ENCODE measurements at places on chromosomes 2 and 18.

DNA sequence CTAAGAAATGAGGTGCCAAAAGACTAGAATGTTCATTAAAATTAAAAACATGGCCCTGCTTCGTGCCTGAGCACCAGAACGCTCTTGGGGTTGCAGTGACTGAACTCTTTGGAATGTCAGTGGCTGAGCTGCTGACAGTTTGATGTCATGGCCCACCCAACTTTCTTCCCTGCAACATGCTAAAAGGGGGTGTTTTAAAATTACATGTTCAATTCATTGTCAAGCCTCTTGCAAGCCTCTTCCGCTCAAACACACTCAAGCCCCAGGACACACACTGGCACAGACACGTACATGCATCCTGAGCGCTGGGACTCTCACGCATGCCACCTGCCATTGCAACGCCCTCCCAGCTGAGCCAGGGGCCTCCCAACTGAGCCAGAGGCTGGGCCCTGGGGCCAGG is 12.6 kb downstream of the RUFY4 start:
- no peak for DNase-seq

DNA sequence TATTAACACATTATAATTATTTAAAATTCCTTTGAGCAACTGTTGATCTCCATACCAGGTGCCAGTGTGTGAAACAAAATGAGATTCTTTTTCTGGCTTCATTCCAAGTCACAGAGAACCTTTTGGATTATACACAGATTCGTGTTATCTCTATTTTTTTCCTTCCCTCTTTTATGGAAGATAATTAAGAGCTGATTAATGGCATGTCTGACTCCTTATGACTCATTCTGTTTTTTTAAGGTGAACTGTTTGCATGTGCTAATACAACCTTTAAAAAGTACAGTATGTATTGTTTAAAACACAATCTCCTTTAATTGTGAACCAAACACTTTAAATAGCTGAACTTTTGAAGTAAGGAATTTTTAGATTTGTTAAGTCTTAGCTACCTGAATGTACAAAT is 39.3 kb downstream of the PELI1 start:
- DNase-seq: no peak

GRCh38 chr2:39679805-39680204 is 14.1 kb downstream of the TMEM178A start:
- no peak for DNase-seq

GRCh38 chr2:17798338-17798737 is 17.9 kb upstream of the MSGN1 start:
- no peak for DNase-seq

- no peak for DNase-seq
These were observed 271 bp upstream of the RBM43 start for GRCh38 chr2:151261977-151262291.

GRCh38 chr2:25894135-25894830 is 16.0 kb upstream of the ASXL2 start:
- no peak for DNase-seq

DNA sequence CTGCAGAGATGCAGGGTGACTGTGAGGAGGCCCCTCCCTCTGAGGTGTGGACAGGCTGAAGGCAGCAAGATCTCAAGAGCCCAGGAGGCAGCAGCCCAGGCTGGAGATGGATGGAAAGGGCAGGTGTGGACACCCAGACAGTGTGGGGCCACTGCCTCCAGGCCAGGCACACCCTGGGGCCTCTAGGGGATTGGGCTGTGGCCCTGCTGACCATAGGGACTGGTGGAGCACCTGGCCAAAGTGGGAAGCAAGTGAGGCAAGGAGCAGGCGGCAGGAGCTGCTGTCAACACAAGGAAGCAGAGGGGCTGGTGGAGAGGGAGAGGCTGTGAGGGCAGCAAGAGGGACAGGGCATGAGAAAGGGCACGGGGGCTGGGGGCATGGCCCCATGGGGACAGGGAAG is 10.8 kb downstream of the SNED1 start:
- no peak for DNase-seq

GRCh38 chr2:88590998-88591613 is 36.2 kb downstream of the EIF2AK3 start:
- DNase-seq: peak; percentile 64

GRCh38 chr2:223837287-223838061 is at the start of gene AP1S3:
AP1S3 (minus strand) TSS chr2:223837582; CDS start chr2:223837450, 132 bp downstream.
- DNase-seq: peak; percentile 78

- no peak for DNase-seq
These were observed 166.4 kb downstream of the ANKRD44 start for GRCh38 chr2:197144183-197144582.

GRCh38 chr2:54065411-54065810 is 50.0 kb upstream of the ACYP2 start:
- DNase-seq: no peak

DNA sequence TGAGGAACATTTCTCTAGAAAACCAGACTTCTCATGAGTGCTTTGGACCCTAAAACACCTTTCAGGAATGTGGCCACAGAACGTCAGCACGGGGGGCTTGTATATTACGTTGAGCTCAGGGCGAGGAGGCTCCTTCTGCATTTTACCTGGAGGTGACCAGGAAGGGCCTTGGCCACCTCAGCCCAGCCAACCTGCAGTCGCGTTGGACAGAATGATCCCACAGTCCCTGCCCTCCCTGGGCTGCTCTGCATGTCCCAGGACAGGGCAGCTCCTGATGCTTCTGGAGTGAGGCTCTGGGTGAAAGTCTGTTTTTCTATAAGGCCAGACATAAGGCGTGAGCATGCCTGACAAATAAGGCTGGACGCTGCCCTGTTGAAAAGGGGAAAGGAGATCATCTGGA is 121.9 kb downstream of the NDUFA10 start:
- no peak for DNase-seq

GRCh38 chr2:199570934-199571333 is 113.2 kb upstream of the SATB2 start:
- no peak for DNase-seq

DNA sequence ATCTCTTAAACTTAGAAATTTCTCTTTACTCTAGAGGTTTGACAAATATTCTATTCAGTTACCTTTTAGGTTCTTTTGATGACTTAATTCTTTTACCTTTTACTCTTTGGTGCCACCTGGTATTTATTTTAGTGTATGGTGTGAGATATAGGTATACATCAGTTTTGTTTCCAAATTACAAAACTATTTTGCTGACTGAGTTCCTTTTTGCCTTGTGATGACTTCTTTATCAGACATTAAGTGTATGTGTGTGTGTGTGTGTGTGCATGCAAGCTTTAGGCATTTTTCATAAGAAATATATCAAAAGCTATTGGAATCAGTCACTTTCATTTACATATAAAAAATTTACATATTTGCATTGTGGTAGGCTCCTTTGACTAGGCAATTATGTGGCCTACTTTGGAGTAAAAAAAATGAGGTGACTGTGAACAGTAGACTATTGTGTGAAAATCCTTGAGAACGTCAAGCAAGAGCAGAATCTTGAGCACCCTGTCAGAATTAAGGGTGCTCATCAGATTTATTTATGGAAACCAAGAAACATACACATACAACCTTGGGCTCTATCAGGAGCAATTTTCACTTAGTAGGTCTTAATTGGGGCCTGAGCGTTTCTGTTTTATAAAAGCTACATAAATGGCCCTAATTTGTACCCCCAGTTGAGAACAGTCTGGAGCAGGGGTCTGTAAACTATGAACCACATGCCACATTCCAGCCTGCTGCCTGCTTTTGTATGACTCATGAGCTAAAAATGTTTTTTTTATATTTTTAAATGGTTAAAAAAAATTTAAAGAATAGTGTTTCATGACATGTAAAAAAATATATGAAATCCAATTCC is 415.9 kb downstream of the SLC4A3 start:
- no peak for DNase-seq

DNA sequence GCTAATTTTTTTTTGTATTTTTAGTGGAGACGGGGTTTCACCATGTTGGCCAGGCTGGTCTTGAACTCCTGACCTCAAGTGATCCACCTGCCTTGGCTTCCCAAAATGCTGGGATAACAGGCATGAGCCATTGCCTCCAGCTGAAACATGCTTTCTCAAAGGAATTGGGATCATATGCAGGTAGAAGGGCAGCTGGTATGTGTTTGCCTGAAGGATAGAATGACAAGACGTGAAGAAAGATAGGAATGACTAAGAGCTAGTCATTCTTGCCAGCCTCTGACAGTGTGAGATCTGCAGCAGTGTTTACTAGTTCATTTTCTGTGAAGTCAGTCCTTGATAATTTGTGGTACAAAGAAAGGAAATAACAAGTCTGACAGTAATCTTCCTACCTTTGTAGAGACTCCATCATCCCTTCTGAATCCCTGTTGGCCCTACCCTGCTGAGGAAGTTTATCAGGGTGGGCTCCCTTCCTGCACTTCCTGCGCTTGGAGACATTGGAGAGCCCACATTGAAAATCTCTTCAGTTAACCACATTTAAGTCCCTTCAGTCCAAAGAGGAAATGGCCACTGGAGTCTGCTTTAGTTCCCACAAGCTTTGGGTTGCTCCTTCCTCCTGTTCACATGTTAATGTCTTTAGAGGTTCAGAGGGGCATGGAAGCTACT is 14.7 kb downstream of the CFLAR start:
- peak; percentile 39 for DNase-seq

GRCh38 chr2:112869258-112869842 is 32.8 kb upstream of the IL1B start:
- peak; percentile 7 for DNase-seq

GRCh38 chr2:165902934-165903333 is 50.6 kb downstream of the TTC21B start:
- DNase-seq: no peak

DNA sequence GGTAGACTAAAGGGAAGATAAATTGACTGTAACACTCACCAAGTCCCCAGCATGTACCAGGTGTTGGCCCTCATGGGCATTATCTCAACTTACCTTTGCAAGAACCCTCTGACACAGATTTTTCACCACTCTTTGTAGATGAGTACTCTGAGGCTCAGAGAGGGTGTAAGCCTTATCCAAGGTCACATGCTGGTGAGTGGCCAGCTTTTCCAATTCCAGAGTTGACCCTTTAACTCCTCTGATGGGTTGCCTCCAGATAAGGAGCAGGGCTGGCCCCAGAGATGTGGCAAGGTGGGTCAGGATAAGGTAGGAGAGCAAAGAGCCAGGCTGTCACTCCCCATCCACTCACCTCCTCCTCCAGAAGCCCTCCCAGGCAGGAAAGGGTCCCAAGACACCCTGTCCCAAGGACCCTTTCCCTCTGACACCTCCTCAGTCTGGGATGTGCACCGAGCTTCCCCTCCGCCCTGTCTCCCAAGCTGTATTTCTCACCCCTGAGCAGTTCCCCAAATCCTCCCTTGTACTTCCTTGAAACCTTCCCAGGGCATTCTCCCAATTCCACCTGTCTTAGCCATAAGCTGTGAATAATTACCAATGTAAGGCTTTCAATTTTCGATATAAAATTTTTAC is 165.9 kb downstream of the ZFP36L2 start:
- DNase-seq: no peak

DNA sequence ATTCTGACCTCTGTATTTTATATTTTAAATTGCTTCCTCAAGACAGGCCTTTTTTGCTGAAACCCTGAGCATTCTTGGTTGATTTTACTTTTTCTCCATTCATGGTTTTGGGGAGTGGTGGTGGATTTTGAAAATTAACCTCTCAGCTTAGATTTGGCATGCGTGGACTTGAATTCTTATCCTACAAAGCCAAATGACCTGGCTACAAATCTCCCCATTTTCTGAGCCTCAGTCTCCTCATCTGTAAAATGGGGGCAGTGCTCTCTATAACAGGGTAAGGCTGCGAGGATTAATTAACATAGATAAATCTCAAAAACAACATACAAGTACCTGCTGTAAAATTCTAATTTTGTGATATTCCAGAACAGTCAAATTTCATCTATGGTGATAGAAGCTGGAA is 103.4 kb upstream of the CDCA7 start:
- DNase-seq: no peak

DNA sequence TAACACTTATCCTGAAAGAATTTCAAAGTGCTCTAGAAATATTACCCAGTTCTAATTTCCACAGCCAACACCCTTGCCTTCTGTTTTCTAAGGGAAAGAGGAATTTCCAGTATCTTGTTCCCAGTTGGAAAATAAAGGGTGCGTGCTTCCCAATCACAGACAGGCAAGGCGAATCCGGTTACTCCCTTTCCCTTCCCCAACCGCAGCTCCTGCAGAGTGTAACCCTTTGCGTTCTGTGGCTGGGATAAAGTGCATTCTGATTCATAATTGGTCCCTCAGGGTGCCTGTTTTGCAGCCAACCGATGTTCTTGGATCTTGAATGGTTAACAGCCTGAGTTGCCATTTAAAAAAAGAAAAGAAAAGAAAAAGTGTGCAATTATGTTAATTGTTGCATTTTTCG is 40.6 kb upstream of the PGAP1 start:
- DNase-seq: no peak

DNA sequence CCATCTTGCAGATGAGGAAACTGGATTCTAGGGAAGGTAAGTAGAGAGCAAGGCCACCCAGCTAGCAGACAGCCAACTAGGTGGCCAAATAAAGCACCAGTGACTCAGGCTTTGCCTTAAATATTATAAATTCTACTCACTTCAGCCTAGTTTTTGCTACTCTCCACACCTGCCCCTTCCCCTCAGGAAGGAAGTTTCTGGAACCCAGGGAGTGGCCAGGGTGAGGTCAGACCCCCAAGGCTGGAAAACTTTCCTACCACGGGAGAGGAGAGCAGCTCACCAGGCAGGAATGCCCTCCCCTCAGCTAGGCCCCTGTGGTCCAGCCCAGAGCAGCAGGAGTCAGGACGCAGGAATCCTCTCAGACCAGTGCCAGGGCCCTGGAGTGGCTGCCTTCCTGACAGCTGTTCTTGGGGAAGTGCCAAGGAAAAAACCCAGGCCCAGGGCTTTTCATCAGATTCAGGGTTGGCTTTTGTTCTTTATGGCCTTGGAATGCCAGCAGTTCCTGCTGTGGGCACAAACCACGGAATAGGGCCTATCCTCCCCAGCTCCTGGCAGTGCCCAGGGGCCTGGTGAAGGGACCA is 5.1 kb upstream of the PAX8 start:
- DNase-seq: no peak

DNA sequence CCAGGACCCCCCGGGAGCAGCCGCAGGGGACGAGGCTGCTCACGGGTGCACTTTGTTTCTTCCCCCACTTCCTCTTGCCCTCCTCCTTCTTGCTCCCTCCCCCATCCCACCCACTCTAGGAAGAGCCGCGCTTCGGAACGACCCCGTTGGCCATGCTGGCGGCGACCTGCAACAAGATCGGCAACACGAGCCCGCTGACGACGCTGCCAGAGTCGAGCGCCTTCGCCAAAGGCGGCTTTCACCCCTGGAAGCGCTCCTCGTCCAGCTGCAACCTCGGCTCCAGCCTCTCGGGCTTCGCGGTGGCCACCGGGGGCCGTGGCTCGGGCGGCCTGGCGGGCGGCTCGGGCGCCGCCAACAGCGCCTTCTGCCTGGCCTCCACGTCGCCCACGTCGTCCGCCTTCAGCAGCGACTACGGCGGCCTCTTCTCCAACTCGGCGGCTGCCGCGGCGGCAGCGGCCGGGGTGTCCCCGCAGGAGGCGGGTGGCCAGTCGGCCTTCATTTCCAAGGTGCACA is 1.3 kb downstream of the SP9 start:
- DNase-seq: no peak

GRCh38 chr2:19543663-19544383 is 185.4 kb upstream of the OSR1 start:
- no peak for DNase-seq

GRCh38 chr2:237440819-237441281 is 26.9 kb upstream of the COL6A3 start:
- DNase-seq: no peak

GRCh38 chr2:118865106-118865505 is 17.7 kb upstream of the EN1 start:
- DNase-seq: no peak

GRCh38 chr18:51290860-51291259 is 93.4 kb upstream of the MEX3C start:
- no peak for DNase-seq

- no peak for DNase-seq
These were observed 73.6 kb downstream of the EN1 start for GRCh38 chr2:118773826-118774225.

Measured in CD4-positive, alpha-beta T cell treated with Interleukin-4 for 1 hour (primary cell).